Right renal pelvis (tissue), 4 donors: ENCODE measurements at places on chromosomes 13 and 19.

GRCh38 chr19:355134-355533 lies 10.5 kb upstream of the MIER2 start:
- no peak for DNase-seq

DNA sequence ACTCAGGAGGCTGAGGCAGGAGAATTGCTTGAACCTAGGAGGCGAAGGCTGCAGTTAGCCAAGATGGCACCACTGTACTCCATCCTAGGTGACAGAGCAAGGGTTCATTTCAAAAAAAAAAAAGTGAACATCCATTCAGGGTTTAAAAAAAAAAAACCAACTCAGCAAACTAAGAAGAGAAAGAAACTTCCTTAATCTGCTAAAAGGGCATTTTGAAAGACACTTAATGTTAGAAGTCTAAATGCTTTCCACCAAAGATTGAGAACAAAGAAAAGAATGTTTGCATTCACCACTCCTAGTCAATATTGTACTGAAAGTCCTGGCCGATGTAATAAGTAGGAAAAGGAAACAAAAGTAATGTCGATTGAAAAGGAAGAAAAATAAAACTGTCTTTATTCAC lies 7.1 kb upstream of the PSMC4 start:
- DNase-seq, result no peak

DNA sequence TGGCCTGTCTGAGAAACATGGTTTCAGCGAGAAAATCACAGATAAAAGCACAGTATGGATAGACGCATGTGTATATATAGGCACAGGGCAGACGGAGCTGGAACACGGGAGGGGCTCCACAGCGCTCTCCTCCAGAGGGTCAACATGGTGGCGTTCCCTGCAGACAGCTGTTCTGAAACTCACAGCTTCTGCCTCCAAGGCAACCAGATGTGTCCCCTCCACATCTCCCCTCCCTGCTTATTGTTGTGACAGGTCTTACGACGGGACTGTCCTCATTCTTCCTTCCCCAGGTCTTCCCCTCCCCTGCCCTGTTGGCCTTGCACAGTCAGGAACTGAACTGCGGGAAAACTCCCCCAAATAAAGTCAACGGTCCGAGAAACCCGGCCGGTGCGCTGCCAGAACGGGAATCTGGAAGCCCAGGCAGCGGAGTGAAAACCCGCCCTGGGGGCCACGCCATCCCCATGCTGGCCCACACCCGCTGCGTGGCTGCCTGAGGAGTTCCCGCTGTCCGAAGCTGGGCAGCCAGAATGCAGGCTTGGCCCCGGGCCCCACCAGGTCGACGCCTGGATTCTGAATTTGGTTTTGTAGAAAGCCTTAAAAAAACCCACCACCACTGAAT lies 2.6 kb upstream of the TIMM13 start:
- no peak for DNase-seq

GRCh38 chr19:33434886-33435705 lies 61.6 kb downstream of the CEBPG start:
- DNase-seq, result no peak

- no peak for DNase-seq
Measured at GRCh38 chr19:58088521-58089052, 9.4 kb downstream of the ZSCAN18 start.

GRCh38 chr13:109700176-109700575 lies 86.2 kb downstream of the IRS2 start:
- peak; percentile 39 for DNase-seq

GRCh38 chr19:42272989-42273406 lies 3.9 kb downstream of the CIC start:
- DNase-seq, result no peak

- no peak for DNase-seq
Measured at GRCh38 chr19:2055931-2056836, 5.1 kb upstream of the MKNK2 start.

GRCh38 chr13:111926501-111927180 lies 140.3 kb upstream of the SOX1 start:
- DNase-seq, result no peak

DNA sequence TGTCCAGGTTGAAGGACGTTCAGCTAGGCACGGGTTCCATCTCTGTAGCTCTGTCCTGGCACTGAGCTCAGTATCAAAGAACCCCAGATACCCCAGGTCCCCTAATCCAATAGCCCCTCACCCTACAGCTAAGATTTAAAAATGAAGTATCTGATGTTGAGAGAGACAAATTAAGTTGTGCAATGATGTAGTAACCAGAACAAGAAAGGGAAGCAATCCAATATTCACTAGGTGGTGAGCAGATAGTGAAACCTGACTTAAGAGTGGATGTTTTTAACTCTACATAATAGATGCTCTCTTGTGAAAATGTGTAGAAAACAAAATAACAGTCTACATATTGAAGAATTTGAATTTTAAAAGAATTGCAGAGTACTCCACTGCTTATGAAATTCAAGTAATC lies 1.8 kb downstream of the ACOD1 start:
- no peak for DNase-seq
